ENCODE measurements at places on chromosomes 3 and 15.

- DNase-seq = peak; percentile 20
Observed at GRCh38 chr15:100131321-100132224, 210.2 kb downstream of the ADAMTS17 start.

DNA sequence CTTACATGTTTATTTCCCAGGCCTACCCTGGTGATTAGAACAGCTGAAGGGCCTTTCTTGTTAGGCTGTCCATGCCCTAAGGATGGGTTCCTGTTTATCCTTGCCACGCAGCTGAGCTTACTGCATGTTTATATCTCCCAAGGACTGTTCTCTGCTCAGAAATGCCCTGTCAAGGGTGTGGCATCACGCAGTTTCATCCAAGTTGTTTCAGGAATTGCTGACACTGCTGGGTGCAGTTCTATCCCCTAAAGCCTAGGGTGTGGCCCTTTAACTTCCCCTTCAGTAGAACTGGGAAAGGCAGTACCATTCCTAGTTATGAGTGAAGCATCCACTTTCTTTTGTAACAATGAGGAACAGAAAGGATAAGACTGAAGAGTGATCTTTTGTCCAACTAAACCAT, 5.0 kb downstream of the ELL3 start:
- DNase-seq = no peak

DNA sequence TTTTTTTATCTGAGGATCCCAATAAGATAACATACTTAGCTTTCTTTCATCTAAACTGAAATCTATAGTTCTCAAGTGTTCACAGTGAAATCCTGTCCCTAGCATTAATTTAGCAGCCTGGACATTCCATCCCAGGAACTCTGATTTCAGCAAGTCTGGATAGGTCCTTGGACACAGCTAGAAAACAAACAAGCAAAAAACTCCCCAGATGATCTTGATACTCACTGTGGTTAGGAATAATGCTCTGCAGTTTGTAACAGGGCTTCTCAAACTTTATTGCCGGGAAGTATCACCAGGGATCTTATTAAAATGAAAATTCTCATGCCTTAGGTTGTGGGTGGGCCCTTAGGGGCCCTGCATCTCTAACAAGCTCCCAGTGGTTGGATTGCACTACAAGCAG, 24.3 kb downstream of the THBS1 start:
- DNase-seq = no peak

GRCh38 chr15:61063875-61064320, 165.2 kb downstream of the RORA start:
- no peak for DNase-seq

DNA sequence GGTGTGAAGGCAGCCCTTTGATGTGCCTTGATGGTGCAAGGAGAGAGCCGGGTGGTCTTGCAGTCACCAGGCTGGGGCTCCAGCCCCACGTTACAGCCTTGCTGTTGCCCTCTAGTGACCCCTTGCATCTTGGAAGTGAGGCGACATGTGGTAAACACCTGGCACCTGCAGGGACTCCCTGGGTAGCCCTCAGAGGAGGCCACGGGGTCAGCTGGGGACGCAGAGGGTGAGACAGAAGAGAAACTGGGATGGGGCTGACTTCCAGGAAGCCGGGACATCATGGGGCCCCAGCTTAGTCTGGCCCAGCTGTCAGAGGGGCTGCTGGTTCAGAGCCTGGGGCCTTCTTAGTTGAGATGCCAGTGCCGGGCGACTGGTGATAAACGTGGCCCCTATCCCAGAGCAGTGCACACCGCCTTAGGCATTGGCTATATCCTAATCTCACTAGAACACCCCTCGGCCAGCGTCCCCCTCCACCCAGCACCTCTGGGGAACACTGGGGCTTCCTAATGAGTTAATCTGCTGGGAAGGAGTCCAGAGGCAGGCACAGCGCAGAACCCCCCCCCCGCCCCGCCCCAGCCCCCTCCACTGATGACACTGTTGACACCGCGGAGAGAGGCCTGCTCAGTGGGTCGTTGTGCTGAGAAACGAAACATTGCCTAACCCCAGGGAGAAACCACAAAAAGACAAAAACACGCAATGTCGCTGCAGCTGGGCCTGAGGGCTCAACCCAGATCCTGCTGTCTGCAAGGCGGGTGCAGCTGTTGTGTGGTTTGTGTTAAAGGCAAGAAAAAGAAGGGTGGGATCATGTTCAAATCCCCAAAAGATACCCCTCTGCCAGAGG, 60.5 kb upstream of the KLF13 start:
- DNase-seq = peak; percentile 29

- DNase-seq = no peak
Observed at GRCh38 chr3:80970292-80970691, 791.2 kb downstream of the GBE1 start.

GRCh38 chr3:56788521-56788920, 13.2 kb downstream of the ARHGEF3 start:
- DNase-seq = no peak

DNA sequence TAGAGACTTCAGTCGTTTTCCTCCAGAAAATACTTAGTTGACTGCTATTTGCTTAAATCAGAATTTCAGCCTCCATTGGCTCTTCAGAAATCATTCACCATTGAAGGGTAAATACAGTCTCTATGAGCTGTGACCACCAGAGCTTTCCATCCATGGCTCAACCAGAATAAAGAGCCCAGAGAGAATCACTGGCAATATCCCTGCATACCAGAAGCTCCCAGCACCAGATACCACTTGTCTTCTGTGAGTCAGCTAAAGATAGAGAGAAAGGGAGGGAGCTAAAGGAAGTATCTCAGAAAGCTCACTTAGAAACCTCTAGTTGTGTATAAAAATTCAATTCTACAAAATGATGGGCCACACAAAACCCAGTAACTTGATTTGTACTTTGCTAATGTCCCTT, 115.2 kb upstream of the TMCO5A start:
- DNase-seq = no peak

DNA sequence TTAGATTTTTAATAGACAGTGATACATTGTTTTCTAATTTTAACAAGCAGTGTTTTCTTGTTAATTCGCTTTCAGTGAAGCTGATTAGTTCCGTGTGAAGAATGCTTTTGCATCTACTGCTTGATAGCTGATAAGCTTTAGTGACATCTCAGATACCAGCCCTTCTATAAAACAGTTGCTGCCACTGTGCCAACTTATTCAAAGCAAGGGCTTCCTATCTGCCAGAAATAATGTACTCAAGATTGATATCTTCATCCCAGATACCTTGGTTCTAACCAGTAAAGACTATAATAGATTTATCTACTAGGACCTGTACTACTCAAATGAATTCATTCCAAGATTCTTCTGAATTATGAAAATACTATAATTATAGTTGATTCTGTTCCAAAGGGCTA, 30.4 kb downstream of the RARB start:
- DNase-seq = no peak

DNA sequence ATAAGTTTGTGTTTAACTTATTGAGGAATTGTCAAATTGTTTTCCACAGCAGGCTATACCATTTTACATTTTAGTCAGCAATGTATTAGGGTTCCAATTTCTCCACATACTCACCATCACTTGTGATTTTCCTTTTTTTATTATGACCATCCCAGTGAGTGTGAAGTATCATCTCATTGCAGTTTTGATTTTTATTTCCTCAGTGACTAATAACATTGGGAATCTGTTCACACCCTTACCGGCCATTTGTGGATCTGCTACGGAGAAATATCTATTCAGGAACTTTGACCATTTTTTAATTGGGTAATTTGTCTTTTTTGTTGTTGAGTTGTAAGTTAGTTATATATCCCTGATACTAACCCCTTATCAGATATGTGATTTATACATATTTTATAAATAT, 54.8 kb upstream of the LMCD1 start:
- no peak for DNase-seq

DNA sequence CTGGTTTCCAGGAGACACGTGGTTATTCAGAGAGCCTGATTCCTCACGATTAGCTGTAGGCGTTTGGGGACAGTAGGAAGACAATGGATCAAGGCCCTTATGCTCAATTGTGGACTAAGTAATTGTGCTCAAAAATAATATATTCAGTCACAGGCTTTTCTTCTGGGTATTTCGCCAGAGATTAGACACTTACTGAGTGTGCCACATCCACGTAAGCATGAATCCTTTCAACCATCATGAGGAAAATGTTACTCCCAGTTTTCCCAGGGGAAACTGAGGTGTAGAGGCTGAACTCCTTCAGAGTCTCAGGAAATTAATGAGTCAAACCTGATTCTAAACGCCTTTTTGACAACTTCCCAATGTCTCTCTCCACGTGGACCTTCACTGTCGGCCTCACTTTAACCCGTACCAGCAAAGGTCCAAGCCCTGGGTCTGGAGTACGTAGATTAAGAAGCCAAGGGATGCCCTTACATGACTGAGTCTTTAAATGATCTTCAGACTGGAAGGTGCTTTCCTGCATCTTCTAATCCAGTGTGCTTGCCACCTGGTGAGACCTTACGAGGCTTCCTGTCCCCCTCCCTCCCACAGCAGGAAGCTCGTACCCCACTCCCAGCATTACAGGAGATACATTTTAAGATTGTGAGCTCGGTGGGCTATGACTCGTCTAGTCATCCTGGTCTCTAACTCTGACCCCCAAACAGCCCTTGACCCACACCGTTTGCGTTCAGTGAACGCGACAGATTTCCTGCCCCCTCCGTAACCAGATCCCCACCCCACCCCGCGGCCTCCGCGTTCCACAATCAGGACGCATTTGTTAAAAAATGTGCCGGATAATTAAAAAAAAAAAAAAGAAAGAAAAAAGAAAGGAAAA, 1.7 kb downstream of the PKM start:
- DNase-seq = no peak

DNA sequence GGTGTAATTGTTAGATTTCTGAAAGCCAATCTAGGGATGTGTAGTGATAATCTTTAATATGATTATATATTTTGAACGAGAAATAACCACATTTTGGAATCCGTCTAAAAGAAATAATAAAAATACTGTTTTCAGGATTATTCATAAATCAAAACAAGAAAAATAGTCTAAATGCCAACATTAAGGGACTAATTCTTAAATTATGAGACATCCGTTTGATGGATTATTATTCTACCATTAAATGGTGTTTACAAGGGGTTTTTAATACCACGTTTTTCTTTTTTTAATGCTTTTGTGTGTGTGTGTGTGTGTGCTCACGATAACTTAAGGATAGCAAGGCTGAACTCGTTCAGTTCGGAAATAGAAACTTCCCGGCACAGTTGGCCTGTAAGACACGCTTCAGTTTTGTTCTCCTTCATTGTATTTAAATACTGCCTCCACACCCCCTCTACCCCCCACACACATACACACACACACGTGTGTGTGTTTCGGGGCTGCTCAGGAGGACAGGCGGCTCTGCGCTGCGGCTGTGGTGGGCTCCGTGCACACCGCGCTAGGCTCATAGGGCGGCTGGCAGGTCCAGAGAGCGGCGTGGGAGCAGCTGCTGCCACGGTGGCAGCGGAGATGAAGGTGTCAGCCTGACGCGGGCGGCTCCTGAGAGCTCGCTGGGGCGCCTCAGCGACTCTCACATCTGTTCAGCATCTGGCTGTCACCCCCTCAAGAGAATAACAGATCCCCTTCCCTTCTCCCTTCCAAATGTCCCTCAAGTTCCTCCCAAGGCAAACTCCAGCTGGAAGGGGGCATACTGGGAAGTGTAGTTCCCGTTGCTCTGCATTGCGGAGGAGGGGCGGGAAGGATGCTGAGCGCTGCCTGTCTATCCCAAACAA, 23.0 kb upstream of the ANP32A start:
- DNase-seq = peak; percentile 7

DNA sequence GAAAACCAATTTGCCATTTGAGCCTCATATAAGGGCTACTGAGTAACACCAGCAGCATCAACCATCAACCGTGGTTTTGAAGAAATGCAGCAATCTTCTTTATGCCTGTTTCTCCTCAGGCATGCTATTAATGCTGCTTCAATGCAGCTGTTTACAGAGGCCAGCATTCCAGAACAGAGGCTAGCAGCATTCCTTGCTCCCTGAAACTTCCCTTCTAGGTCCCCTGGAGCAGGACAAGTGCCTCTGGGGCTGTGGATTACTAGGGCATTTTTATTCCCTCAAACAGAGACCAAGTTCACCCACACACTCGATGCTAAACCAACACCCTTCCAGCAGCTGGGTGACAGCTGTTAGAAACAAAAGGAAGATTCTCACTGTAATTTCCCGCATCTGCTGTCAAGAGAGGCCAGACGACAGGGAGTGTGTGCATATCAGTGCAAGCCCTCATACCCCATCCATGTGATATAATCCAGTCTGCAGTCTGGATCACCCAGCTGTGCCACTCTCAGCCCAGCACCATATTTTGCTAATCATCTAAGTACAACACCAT, 57.5 kb downstream of the HOMER2 start:
- no peak for DNase-seq

Data from stimulated activated CD4-positive, alpha-beta T cell treated with anti-CD3 and anti-CD28 coated beads, Interleukin-12 subunit alpha, Interleukin-12 subunit beta, amount 100 ng/mL, for 24 hours (primary cell).